A673 (cell line): ENCODE measurements at places on chromosomes 12 and 14. TPM values are rescaled to one million over a fixed set of nuclear protein-coding genes. Genes with fewer than 3 reads are reported as not detected.
A peak's percentile ranks its signal among the peaks of the same experiment; 100 is the strongest.

ZDHHC17 gene
- total RNA-seq, result 41.1 and 41.5 TPM in 2 replicates

RFX4 gene
- total RNA-seq, result not detected in 2 replicates

- no peak overlapping the region for H3K27ac ChIP-seq
- DNase-seq, result no peak
- H3K27me3 ChIP-seq, result no peaks in the 10 kb centered on the region
- no peaks in the 10 kb centered on the region for H3K36me3 ChIP-seq
Observed at GRCh38 chr12:71054551-71054950, 103.2 kb downstream of the TSPAN8 start.

- DNase-seq, result no peak
- H3K4me3 ChIP-seq, result no peak overlapping the region
- no peaks in the 10 kb centered on the region for H3K27me3 ChIP-seq
- no peaks in the 10 kb centered on the region for H3K4me1 ChIP-seq
Observed at GRCh38 chr14:74525361-74525851, 31.8 kb downstream of the ISCA2 start.

- H3K4me1 ChIP-seq, result no peaks in the 10 kb centered on the region
- H3K27ac ChIP-seq, result no peak overlapping the region
- no peaks in the 10 kb centered on the region for H3K36me3 ChIP-seq
- no peak overlapping the region for H3K4me3 ChIP-seq
- H3K27me3 ChIP-seq, result no peaks in the 10 kb centered on the region
Observed at GRCh38 chr14:55901291-55901690, 216.9 kb upstream of the PELI2 start.

DNA sequence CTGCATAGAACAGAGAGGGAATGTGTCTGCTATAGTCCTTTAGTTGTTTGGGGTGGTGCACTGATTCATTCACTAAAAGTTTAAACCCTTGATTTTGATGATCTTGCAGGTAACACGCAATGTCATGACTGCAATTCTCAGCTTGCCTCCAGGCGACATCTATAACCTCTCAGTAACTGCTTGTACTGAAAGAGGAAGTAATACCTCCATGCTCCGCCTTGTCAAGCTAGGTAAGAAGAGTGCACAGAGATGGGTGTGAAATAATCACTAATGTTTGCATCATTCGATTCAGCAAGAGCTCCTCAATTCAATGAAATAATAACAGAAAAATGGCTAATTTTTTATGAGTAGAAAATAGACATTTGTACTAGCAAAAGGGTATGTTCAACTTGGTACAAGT, 203.7 kb downstream of the PTPRO start:
- H3K27ac ChIP-seq, result no peak overlapping the region
- peaks cover 10% of the 10 kb centered on the region for H3K4me1 ChIP-seq
- no peaks in the 10 kb centered on the region for H3K27me3 ChIP-seq
- H3K36me3 ChIP-seq, result no peaks in the 10 kb centered on the region
- DNase-seq, result no peak

IGF1 gene
- 16.4 and 18.0 TPM in 2 replicates for total RNA-seq

- H3K4me1 ChIP-seq, result peaks cover 29% of the 10 kb centered on the region
- H3K27ac ChIP-seq, result peak overlapping the region; percentile 35
- peak; percentile 70 for DNase-seq
Observed at GRCh38 chr14:21090194-21090939, 8.1 kb downstream of the ZNF219 start.

ACAD10 gene
- 32.9 and 38.8 TPM in 2 replicates for total RNA-seq

DNA sequence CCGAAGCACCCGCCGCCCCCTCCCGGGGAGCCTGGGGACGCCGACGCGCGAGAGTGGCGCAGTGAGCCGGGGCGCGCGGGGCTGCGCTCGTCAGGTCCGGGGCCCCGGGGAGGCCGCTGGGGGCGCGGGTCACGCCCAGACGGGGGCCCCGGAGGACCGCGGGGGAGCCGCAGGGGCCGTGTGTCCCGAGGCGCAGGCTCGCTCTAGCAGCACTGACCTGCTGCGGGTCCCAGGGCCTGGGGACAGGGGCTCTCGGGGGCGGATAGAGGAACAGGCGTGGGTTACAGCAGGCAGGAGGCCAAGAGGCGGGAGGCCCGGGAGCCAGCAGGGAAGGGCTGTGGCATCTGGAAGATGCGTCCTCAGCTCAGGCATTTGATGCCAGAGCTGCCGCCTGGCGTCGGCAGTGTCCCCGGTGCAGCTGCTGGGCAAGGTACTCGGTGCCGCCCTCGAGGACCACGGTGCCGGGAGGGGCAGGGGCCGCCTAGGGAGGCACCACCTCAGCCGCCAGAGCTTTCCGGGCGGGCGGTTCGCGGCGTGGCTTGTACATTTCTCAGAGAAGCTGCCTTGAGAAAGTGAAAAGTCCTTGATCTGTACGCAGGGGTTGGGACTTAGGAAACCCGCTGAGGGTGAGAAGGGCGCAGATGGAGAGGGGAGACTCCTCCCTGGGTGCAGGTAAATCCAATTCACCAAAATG, 1.2 kb downstream of the WNT5B start:
- no peaks in the 10 kb centered on the region for H3K27me3 ChIP-seq
- H3K27ac ChIP-seq, result no peak overlapping the region
- H3K36me3 ChIP-seq, result no peaks in the 10 kb centered on the region

SERPINA9 gene
- total RNA-seq, result not detected in 2 replicates

KCNK10 gene
- not detected in 2 replicates for total RNA-seq

DNA sequence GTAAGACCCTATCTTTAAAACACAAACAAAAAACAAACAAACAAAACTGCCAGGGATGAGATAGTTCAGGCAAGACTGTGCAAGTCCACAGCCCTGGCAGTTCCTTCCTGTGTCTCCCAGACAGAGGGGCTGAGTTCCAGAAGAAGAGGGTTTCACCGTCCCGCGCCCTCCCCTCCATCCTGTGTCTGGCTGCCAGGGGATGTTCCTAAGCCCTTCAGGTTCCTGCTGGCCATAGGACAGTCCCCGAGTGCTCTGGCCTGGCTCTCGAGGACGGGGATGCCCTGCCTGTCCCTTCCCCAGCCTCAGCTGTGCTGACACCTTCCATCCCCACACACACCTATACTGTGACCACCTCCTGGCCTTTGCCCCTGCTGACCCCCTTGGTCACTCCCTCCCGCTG, 40.6 kb upstream of the EIF5 start:
- H3K36me3 ChIP-seq, result no peaks in the 10 kb centered on the region
- no peak for DNase-seq
- H3K27ac ChIP-seq, result no peak overlapping the region
- no peaks in the 10 kb centered on the region for H3K27me3 ChIP-seq
- no peak overlapping the region for H3K4me3 ChIP-seq

DNA sequence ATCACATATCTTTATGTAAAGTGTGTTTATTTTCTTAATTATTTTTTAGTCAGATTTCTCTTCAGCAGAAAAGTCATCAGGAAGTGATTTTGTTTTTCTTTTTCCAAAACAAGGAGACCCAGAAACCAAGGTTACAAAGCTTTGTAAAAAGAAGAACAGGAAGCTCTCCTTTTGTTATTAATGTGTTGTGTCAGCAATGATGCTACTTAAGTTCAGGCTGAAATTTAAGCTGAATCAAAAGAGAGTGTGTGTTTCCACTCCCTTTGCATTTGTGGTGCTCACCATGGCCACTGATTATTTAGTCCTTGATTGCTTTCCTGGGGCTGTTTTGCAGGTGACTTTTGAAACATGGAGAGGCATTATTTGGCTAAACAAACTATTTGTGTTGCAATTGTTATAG, 155.3 kb upstream of the ATP2B1 start:
- no peaks in the 10 kb centered on the region for H3K36me3 ChIP-seq
- H3K4me3 ChIP-seq, result no peak overlapping the region
- DNase-seq, result peak; percentile 47
- H3K27ac ChIP-seq, result no peak overlapping the region
- H3K27me3 ChIP-seq, result no peaks in the 10 kb centered on the region
- H3K4me1 ChIP-seq, result peaks cover 7% of the 10 kb centered on the region

- peak overlapping the region; percentile 29 for H3K27ac ChIP-seq
- peak overlapping the region; percentile 36 for H3K4me3 ChIP-seq
- DNase-seq, result peak; percentile 38
- no peaks in the 10 kb centered on the region for H3K27me3 ChIP-seq
Observed at GRCh38 chr12:65603438-65604351, 220.6 kb upstream of the HMGA2 start.

PTPRB gene
- total RNA-seq, result not detected in 2 replicates

HCAR3 gene
- 0.37 TPM in 1 of 2 replicates, not detected in the other for total RNA-seq

- no peak overlapping the region for H3K4me3 ChIP-seq
- H3K27ac ChIP-seq, result no peak overlapping the region
- no peaks in the 10 kb centered on the region for H3K36me3 ChIP-seq
Observed at GRCh38 chr14:97336816-97337215, 539.6 kb downstream of the VRK1 start.

GRCh38 chr12:31929027-31929526, 30.1 kb upstream of the RESF1 start:
- no peaks in the 10 kb centered on the region for H3K36me3 ChIP-seq
- no peaks in the 10 kb centered on the region for H3K27me3 ChIP-seq
- DNase-seq, result no peak
- H3K4me3 ChIP-seq, result no peak overlapping the region
- no peaks in the 10 kb centered on the region for H3K4me1 ChIP-seq
- H3K27ac ChIP-seq, result no peak overlapping the region

DNA sequence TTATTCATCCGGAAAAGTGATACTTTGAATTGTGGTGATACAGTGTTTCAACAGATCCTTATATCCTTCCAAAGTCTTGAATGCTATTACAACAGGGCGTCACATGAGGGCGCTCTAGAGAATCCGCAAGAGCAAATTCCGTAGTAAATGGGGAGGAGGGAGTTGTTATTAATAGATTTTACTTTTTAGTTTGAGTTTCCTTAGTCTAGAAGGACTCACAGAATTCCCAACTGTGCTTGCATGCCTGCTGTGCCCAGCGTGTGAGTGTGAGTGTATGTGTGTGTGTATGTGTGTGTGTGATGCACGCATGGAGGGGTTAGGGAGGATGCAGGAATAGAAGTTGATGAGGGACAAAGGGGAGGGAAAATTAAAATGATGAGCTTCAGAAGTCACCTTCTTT, 375.3 kb downstream of the C12orf75 start:
- DNase-seq, result peak; percentile 64
- no peaks in the 10 kb centered on the region for H3K27me3 ChIP-seq
- H3K27ac ChIP-seq, result no peak overlapping the region
- H3K36me3 ChIP-seq, result no peaks in the 10 kb centered on the region
- no peak overlapping the region for H3K4me3 ChIP-seq

DNA sequence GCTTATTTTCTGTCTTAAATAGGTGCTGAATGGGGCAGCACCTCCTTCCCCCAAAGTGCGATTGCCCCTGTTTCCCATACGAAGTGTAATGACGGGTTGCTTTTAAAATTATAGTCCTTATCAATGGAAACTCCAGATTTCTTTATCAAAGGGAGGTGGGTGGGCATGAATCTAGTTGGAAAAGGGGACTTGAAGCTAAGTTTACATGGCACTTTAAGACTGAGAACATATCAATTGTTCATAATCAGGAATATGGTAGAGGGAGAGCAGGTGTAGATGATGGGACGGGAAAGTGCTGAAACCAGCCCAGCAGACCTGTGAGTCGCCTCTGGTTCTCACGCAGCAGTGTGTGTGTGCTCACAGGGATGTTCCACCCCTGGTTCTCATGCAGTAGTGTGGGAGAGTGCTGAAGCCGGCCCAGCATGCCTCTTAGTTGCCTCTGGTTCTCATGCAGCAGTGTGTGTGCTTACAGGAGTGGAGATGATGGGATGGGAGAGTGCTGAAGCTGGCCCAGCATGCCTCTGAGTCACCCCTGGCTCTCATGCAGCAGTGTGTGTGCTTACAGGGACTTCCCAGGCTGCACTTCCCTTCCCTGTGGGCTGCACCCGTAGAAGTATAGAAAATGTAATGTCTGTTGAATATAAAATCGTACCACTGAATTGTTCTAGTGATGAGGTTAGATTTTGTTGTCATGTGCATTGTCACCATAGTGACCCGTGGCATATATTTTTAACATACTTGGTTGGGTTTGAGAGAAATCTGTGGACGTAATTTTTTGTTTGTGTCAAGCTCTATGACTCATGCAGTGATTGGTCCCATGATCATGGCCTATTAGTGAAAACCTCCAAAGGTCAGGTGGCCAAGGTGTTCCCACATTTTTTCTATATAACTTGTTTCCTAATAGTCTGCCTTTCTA, 51.6 kb downstream of the GPATCH2L start:
- H3K4me3 ChIP-seq, result no peak overlapping the region
- peaks cover 12% of the 10 kb centered on the region for H3K36me3 ChIP-seq
- no peak for DNase-seq
- no peak overlapping the region for H3K27ac ChIP-seq
- H3K4me1 ChIP-seq, result no peaks in the 10 kb centered on the region

DNA sequence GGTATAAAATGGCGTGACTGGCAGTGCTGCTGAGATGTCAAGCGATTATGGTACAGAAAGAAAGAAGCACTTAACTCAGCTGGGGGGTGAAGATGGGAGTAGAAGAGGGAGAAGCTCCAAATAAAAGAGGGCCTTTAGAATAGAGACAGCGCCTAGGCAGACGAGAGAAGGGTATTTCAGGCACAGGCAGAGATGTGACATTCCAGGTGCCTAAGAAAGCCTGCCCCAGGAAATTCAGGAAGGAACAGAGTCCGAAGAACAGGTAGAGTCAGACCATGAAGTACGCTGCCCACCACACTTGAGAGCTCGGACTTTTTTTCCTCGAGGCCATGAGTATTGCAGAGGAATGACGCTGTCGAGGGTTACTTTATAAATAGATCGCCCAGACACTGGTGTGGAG, 170.9 kb upstream of the ATF7IP start:
- H3K4me1 ChIP-seq, result peaks cover 13% of the 10 kb centered on the region
- H3K27ac ChIP-seq, result no peak overlapping the region
